ENCODE measurements at places on chromosomes 6 and 20.

- DNase-seq: no peak
Observed at GRCh38 chr6:40307712-40308111, 279.5 kb downstream of the LRFN2 start.

DNA sequence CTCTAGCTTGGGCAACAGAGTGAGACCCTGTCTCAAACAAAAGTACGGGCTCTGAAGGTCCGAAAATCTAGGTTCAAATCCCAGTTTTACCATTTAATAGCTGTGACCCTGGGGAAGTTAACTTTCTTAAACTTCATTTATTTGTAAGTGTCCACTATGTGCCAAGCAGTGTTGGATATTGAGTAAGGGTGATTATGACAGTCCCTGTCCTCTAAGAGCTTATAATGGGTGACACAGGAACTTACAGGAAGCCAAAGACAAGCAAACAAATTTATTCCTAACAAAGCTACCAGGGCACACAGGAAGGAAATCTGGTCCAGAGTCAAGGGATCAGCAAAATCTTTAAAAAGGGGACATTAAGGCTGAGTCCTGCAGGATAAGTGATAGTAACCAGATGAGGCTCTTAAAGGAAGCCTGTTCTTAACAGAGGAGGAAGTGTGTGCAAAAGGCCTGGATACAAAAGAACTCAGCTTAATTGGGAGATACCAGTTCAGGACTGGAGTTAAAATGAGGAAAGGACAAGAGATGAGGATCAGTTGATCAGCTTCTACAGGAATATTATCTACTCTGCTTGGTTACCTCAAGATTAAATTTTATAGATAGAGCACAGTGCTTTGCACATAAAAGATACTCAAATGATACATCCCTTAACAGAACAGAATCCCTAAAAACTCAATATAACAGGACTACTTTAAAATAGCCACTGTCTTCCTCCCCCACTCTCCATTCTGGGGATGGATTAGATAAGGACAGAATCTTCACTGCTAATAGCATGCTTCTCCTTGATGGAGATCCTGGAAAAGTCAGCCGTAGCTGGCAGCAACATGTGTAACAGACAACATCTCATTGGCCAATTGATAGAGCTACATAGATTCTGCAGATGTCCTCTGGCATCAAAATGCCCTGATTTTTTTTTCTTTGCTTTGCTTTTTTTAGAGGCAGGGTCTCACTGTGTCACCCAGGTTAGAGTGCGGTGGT is 6.1 kb downstream of the SNX3 start:
- no peak for DNase-seq

DNA sequence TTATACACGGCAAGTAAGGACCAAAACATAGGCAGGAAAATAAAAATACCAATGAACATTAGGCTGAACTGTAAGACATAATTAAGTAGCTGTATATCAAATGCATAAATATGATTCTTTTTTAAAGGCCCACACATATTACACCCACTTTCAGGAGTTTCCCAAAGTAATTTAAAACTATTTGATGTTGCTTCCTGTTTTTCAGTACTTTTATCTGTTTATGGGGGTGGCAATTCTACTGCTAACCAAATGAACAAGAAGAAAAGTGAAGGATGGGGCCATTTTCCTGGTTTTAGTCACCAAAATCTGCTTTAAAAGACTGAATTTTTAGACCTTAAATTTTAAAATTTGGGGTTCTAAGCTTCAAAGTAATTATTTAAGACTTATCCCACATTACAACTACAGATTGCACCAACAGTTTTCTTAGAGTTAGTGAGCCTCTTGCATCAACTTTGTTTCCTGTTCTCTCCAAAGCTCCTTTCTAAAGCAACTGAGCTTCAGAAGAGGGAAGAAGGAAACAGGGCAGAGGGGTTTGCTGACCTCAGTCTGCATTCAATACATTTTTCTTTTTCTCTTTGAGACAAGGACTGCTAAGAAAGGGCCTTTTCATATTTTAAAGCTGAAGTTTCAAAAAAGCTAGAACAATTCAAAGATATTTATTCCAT is 191.0 kb downstream of the BACH2 start:
- no peak for DNase-seq

DNA sequence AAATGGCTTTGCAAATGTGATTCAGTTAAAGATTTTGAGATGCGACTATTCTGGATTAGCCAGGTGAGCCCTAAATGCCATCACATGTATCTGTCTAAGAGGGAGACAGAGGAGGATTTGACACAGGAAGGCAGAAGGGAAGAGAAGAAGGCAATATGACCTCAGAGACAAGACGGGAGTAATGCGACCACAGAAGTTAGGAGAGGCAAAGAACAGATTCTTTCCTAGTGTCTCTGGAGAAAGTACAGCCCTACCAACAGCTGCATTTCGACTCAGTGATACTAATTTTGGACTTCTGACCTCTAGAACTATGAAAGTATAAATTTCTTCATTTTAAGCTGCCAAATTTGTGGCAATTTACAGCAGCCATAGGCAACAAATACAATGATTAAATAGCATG is 24.2 kb upstream of the TPD52L1 start:
- DNase-seq: no peak

Data from epithelial cell of proximal tubule (primary cell).